ENCODE measurements at places on chromosomes 2 and 18. TPM values are rescaled to one million over a fixed set of nuclear protein-coding genes. Genes with fewer than 3 reads are reported as not detected.

- no peak for DNase-seq
Measured at GRCh38 chr2:148987286-148987685, 51.2 kb upstream of the LYPD6B start.

DNA sequence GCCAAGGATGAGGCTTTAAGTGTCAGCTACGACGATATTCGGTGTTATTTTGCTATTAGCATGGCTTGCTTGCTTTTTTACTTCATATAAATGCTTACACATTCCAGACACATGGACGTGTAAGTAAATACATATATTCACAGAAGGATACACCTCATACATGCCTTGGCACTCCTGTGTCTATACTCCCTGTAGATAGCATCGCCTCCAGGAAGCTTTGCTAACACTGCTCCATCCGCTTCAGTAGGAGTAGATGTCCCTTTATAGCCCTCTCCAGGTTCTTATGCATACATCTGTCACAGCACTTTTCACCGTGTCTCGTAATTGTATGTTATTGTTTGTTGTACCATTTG lies 27.5 kb upstream of the KCTD1 start:
- no peak for DNase-seq

GRCh38 chr2:145752091-145752806 lies 1232.3 kb upstream of the ZEB2 start:
- no peak for DNase-seq

DNA sequence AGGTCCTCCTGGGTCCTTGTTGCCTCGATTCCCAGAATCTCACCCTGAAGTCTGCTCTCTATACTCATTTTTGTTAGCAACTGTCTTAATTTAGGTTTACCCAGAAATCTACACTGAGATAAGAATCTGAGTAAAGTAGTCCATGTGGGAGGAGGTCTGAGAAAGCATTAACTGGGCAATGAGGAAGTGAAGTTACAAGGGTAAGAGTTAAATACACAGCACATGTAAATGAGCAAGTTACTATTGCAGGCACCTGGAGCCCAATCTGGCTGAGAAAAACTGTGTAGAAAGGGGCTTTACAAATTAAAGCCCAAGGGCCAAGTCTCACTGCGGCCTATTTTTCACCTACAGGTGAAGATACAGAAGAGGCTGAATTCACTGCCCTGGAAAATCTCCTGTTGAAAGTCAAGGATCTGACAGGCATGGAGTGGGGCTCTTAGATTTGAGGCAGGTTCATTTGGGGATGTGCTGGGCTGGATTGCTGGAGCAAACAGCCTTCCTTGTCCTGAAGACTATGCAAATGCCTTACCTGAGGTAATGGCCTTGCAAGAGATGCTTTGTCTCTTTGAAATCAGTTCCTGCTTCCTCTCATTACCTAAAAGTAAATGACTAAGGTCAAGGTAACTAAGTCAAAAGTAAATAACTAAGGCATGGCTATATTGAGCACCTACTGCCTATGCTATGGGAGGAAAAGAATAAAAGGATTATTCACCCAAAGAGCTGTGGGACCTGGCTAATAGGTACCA lies 84.4 kb upstream of the DYNAP start:
- DNase-seq = no peak

DNA sequence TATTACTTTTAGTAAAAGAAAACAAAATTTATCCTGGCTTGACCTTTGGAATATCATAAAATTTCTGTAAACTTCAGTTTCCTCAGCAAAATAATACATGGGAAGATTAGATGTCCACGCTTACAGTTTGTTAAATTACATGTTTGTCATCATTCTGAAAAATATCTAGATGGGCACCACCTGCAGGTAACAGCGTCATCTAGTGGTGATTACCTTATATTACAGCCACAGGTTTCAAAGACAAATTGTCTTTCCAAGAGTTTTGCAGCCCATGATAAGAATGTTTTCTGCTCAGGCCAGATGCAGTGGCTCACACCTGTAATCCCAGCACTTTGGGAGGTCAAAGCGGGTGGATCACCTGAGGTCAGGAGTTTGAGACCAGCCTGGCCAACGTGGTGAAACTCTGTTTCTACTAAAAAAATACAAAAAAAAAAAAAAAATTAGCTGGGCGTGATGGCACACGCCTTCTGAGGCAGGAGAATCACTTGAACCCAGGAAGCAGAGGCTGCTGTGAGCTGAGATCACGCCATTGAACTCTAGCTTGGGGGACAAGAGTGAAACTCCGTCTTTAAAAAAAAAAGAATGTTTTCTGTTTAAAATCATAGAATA lies 96.3 kb upstream of the RASGRP3 start:
- no peak for DNase-seq

DNA sequence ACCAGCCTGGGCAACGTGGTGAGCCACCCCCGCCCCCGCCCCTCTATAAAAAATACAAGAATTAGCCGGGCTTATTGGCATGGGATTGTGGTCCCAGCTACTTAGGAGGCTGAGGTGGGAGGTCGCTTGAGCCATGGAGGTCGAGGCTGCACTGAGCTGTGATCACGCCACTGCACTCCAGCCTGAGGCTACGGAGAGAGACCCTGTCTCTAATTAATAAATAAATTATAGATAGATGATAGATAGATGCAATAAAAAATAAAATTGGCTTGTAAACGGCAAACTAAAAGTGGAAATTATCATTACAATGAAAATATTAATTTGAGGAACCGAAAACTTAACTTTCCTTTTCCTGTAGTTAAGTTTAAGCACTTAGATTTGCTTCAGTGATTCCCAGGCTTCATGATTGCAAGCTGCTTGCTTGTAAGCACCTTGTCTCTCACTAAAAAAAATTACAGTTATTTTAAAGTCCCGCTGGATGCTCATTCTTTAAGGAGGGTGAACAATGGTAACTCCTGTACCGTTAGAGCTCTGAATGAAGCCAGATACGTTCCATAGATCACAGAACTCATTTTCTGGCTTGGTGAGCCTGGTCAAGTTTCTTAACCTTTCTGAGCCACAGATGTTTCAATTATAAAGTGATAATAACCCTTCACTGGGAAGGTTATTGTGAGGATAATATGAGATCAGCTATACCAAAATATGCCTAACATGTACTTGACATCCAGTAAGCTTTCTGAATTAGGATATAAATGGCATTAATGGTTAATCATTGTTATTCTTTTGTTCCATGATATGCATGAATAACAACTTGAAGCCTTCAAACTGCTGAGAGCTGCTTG lies 9.3 kb upstream of the NARS1 start:
- no peak for DNase-seq

DNA sequence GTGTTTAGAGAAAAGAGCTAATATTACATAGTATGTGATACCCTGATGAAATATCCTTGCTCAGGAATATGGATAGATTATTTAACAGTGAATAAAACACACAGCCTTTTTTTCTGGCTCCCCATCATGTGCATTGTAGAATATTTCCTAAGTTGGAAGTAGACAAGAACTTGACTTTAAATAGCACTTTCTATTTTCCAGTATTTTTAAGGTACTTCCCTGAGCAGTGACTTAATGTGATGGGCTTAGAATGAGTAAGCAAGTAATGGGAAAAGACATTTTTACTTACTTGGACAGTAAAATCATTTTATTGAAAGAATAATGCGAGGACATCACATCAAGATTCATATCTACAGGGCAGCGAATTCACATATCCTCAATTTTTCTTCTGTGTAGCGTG lies 176.7 kb upstream of the SLC8A1 start:
- no peak for DNase-seq

DNA sequence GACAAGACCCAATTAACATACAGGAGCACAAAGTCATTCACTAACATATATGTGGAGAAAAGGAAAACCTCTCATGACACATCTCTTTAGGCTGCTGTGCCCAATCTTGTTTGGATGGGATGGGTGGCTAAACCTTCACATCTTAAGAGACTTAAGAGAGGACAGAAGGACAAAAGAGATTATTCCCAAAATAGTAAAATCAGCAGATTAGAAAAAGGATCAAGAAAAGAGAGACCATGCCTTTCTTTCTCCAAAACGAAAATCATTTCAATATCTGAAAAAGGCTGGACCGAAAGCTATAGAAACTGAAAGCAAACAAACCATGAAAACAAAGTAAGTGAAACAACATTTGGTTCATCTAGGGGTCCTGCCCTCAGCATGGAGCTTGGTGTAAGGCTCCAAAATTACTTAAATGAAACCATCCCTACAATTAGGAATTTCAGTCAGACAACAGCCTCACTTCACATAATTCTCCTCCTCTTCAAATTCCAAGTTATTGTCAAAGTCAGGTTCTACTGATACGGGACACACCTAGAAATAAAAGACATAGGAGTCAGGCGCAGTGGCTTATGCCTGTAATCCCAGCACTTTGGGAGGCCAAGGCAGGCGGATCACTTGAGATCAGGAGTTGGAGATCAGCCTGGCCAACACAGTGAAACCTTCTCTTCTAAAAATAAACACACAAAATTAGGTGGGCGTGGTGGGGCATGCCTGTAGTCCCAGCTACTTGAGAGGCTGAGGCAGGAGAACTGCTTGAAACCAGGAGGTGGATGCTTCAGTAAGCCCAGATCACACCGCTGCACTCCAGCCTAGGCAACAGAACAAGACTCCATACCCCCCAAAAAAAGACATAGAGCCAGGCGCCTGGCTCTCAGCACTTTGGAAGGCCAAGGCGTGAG lies 5.2 kb downstream of the STARD7 start:
- no peak for DNase-seq

GRCh38 chr2:207233731-207234130 lies 68.0 kb upstream of the KLF7 start:
- no peak for DNase-seq

DNA sequence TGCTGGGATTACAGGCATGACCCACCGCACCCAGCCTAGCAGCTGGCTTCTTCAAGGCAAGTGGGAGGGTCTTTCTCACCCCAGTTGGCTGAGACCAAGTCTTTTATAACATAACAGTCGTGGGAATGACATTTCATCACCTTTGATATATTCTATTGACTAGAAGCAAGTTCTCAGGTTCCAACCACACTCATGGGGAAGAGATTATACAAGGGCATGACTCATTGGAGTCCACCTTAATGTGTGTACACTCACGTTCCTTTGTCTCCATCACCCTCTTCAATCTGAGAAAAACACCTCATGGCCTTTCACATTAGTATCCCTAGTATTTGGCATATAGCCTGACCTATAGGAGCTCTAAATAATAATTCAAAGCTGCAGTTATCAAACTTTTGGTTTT lies 2.8 kb upstream of the BBS5 start:
- DNase-seq = no peak

DNA sequence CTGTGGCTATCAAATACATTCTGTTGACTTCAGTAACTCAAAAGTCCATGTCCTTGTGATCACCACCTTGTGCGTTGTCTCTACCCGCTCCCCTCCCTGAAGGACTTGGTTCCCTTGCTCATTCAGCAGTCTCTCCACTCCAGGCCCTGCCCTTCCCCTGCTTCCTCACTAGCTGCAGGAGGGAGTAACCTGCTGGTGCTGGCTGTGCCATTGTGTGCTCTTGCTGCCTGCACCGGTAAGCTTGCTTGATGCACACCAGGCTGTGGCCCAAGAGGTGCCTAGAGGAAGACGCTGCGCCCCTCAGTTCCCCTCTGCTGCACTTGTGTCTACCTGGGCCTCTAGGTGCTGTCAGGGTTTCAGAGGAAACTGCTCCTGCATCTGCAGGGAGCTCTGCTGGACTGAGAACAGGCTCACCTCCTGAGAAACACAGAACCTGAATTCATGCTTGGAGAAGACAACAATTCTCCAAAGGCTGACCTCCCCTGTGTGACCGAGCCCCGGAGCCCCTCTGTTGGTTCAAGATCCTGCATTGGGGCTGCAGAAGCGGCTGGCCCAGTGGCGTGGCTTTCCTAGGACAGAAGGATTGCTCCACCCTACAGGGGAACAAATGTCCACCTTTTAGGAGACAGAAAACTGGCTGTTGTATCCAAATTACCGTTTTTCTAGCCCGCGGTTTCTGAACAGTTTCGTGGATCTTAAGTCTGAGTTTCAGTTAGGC lies 33.6 kb downstream of the PTPRM start:
- no peak for DNase-seq

The GEN1 gene
- 4.9 TPM for total RNA-seq

The MRO gene
- total RNA-seq = 6.3 TPM

The DPP4 gene
- total RNA-seq = 2.1 TPM

The PXDN gene
- 97.5 TPM for total RNA-seq

The TLX2 gene
- total RNA-seq = not detected

The CDH19 gene
- 8.9 TPM for total RNA-seq
